ENCODE measurements at places on chromosomes 3 and 15. TPM values are rescaled to one million over a fixed set of nuclear protein-coding genes. Genes with fewer than 3 reads are reported as not detected.

DNA sequence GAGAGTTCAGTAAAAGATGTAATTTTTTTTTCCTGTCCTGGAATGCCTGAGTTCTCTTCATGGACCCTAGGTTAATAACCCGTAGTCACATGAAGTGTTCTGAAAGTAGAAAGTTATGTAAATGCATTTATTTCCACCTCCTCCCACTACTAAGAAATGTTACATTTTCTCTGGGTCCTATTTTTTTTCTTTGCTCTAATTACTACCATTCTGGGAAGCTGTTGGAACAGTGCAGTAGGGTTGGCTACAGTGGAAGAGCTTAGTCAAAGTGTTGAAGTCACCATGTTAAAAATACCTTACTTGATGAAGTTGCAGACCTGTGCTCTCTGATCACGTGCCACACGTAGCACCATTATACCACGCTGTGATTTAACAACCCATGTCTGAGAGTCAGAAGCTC, 153.8 kb upstream of the TSC22D2 start:
- DNase-seq, result no peak

DNA sequence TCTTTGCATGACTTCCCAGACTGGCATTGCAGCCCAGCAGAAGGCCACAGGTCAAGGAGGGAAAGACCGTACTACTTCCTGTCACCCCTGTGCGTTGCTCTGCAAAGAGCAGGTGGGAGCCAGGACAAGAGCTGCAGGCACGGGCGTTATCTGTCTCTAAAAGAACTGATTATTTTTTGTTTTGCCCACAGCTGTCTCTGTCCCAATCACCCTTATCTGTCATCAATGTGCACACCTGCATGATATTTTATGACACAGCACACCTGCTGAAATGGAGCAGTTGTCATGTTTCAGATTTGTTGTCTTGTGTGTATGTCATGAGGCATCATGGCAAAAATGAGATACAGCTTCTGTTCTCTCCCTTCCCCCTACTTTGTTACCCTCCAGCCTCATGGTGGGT, 58.8 kb downstream of the SLCO3A1 start:
- no peak for DNase-seq

DNA sequence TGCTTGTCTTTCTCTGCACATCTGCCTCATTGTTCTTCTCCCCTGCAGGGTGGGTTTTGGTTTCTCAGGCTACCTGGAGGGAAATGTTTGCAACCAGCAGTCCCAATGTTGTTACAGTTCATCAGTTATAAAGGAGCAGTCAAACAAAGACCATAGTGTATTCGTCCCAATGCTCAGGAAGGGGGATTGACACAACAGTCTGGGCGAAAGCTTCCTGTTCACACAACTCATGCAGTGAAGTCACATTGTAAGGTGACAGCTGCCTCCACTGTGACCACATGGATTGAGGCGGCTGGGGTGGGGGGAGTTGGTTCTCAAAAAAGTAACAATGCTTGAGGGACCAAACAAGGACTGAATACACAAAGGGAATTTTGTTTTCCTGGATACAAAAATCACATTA, 28.8 kb upstream of the TF start:
- DNase-seq, result no peak

DNA sequence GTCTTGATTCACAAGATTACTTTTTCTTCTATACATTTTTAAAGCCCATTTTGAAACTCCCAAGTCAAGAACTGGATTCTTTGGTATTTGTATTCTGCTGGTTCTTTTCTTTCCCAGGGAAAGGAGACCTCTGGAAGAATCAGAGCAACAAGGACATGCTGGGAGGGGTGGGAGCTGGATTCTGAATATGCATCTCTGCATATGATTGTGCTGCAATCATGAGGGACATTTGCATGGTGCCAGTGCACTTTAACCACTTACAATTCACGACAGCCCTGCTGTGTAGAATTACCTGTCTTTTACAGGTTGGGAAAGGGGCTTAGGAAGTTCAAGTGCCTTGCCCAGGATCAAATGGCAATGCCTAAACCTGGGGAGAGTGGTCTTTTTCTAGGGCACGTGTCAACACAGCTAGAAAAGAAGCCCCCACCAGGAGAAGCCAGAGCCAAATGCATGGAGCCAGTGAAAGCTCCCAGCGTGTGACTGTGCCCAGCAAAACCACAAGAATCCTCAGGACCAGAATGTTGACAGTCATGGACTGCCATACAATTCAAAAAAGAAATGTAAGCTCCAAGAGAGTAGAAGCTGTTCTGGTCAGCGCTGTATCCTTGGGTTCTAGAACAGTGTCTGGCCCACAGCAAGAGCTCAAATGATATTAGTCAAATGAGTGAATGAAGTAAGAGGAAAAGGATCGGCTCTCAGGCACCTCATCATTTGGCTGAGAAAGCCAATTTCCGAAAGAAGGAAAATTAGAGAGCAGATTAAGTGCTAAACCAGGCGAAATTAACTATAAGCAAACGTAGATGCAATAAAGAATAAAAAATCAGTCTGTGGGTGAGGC, 84.5 kb upstream of the MEF2A start:
- no peak for DNase-seq

DNA sequence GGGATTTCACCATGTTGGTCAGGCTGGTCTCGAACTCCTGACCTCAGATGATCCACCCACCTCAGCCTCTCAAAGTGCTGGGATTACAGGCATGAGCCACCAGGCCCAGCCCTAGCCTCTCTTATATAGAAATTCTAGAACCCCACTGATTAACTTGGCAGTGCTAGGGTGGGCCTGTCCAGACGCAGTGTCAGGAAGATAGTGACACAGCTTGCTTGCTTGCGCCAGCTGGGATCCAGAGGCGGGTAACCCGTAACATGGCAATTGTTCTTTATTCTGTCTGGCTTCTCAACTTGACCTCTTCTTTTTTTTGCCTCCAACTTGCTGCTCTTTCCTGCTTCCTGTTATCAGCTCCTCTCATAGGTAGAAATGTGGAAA, 16.2 kb downstream of the CEP19 start:
- DNase-seq, result no peak

DNA sequence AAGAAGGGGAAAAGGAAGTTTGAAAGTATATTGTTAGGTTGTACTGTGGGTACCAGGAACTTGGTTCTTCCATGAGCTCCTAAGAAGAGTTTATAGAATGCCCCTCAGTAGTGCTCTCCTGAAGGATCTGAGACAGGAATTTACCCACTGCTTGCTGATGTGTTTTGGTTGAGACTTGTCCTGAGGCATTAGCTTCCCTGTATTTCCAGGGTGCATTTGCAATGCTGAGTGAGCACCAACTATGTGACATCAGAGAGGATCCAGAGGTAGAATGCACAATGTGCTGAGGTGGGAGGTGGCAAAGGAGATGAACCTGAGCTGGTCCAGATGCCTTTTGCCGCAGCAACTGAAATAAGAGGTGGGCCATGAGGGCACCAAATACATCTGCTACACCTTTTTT, 64.3 kb upstream of the LRRC3B start:
- DNase-seq, result no peak

DNA sequence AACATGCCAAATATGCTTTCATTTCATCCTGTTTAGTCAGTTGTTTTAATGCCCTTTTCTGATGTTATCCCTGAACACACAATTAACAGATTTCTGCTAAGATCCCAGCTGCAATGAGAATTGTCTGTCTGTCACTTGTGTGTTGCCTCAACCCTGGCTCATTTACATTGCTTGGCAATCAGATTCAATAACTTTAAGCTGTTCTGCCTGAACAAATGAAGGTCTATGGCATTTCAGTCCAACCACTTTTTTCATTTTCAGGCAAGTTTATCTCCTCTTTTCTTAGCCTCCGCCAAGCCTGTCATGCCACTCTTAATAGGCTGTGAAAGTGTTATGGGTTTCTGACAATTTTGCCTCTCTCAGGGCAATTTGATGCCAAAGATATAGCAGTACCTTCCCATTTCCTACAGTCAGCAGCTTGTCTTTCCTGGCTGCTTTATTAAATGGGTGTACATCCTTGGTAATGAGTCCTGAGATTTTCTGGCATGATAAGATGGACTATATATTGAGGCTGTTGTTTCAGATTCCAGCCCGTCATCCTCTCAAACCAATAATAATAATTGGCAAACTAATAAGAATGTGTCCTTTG, 68.7 kb upstream of the ADAMTS9 start:
- no peak for DNase-seq

- no peak for DNase-seq
These were observed 2.8 kb upstream of the THSD4 start for GRCh38 chr15:71112429-71112828.

DNA sequence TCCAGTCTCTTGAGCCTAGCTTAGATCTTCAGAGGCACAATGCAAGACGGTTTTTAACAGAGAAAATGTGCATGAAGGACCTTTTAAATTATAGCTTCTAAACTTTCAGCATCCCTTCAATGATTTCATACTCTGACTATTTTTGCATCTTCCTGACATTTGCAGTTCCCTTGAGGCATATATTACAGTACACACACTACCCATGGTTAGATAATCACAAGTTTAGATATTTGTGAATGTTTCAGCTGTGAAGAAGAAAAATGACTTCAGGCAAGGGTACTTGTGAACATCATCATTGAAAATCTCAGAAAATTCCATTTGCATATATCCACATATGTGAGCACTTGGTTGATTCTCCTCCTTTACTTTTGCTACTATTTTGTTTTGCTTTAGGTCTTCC, 341.5 kb downstream of the ROBO2 start:
- DNase-seq, result no peak

GRCh38 chr3:157465741-157466140, 29.1 kb downstream of the PTX3 start:
- no peak for DNase-seq

GRCh38 chr15:40902605-40903561, 8.6 kb downstream of the VPS18 start:
- DNase-seq, result no peak

- no peak for DNase-seq
These were observed 172.3 kb upstream of the GPR149 start for GRCh38 chr3:154602241-154602640.

- no peak for DNase-seq
These were observed 12.7 kb downstream of the TICRR start for GRCh38 chr15:89587955-89588354.

GRCh38 chr3:157647820-157648219, 144.6 kb upstream of the VEPH1 start:
- no peak for DNase-seq

GRCh38 chr3:99845331-99845730, 27.7 kb downstream of the CMSS1 start:
- no peak for DNase-seq

DNA sequence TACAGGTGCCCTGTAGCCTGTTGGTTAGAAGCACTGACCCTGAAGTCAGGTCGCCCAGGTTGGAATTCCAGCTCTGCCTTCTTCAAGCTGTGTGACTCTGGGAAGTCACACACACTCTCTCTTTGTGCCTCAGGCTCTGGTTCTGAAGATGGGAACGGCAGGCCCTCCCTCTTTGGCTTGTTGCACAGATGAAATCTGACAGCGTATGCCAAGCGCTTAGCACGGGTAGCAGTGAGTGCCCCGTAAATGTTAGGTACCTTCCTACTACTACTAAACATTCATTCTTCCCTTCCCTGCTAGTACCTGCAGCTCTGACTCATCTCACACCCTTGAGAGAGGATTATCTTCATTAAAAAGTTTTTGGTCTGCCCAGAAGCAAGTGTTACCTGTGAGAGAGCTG, 139.0 kb downstream of the PGPEP1L start:
- no peak for DNase-seq

GRCh38 chr15:22872936-22873701, 34.7 kb downstream of the NIPA2 start:
- no peak for DNase-seq

DNA sequence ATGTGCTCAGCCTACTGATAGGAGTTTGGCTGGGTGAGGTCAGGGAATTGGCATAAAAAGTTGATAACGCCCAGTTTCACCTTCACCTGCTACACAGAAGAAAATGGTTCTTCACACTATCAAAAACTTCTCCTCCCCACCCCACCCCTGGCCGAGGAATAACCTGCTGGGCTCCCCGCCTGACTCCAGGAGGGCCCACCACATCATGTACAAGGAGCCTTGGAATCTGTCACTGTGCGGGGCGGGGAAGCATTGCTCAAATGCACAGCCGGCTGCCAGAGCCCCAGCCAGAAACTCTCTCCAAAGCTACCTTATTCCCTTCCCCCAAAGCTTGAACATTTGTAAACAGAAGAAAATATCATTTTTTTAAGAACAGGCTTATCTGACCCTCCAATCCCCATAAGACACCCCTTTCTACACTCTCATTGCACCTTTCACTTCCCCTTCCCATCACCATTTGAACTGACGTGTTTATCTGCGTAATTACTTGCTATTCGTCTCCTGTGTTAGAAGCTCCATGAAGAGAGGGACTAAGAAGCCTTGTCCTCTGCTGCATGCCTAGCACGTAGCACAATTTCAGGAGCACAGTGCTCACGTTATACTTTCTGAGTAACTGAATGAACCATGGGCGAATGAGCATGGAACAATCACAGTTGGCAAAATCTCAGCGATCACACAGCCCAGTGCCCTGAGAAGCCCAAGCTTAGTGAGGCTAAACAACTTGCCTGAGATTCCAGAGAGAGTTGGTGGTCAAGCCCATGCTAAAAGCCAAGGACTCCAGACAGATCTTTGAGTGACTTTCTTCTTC, 82.9 kb downstream of the HES1 start:
- DNase-seq, result no peak

- no peak for DNase-seq
These were observed 983.0 kb downstream of the SI start for GRCh38 chr3:164095279-164095678.

The RASGRF1 gene
- not detected for total RNA-seq

The ASB14 gene
- total RNA-seq, result not detected

The ARRDC4 gene
- 1.2 TPM for total RNA-seq

The ALDH1A2 gene
- 0.86 TPM for total RNA-seq

The TGM4 gene
- total RNA-seq, result not detected

The TEX55 gene
- not detected for total RNA-seq

The XCR1 gene
- not detected for total RNA-seq

The CNTN6 gene
- not detected for total RNA-seq

The GBE1 gene
- 41.1 TPM for total RNA-seq

The MNS1 gene
- total RNA-seq, result 0.85 TPM

The HAUS2 gene
- total RNA-seq, result 28.7 TPM

The GOLGA6L7 gene
- total RNA-seq, result not detected

The KLHL6 gene
- total RNA-seq, result 36.9 TPM

The EFCC1 gene
- 0.14 TPM for total RNA-seq

The RBPMS2 gene
- not detected for total RNA-seq

The CDCP1 gene
- 8.7 TPM for total RNA-seq

The SH2D7 gene
- total RNA-seq, result 0.11 TPM

Data from activated naive CD8-positive, alpha-beta T cell treated with anti-CD3 and anti-CD28 coated beads, Interleukin-2, amount 10 ng/mL, durations not matched to agents 7 days and 5 days (primary cell).